Type B pancreatic cell (in vitro differentiated cells): ENCODE measurements at places on chromosomes 2 and 18.
A peak's percentile ranks its signal among the peaks of the same experiment; 100 is the strongest.

DNA sequence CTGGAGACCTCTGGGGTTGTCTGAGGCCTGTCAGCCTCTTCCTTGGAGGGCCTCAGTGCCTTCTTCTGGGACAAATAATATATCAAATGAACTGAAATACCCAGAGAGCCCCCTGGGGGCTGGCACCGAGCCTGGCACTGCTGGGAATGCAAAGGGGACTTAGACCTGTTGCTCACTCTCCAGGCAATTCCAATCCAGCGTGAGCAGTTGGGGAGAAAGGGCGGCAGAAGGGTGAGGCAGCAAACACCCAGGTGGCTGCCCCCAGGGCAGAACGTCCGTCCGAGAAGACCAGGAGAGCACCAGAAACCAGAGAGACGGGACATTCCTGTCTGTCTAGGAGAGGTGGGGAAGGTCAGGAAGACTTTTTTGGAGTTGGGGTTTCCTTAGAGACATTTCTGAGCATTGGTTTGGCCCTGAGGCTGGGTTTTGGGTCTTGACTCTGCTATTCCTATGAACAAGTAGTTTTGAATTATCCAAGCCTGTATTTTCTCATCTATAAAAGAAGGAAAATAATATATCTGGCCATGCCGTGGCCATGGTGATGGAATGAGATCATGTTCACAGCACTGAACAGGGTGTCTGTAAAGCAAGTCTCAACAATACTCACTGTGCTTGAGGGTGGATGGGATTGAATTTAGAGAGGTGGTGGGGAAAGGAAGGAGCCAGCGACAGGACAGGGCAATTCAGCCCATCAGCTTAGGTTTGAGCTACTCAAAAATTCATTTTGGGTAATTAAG, 44.3 kb upstream of the ZBTB7C start:
- peak overlapping the region; percentile 55 for H3K4me3 ChIP-seq
- H3K4me1 ChIP-seq: peaks cover 21% of the 10 kb centered on the region
- H3K27ac ChIP-seq: peak overlapping the region; percentile 54
- no peaks in the 10 kb centered on the region for H3K36me3 ChIP-seq
- H3K27me3 ChIP-seq: peaks cover 4% of the 10 kb centered on the region
- DNase-seq: no peak

- H3K4me3 ChIP-seq: no peak overlapping the region
- DNase-seq: no peak
- H3K27ac ChIP-seq: peak overlapping the region; percentile 1
- H3K27me3 ChIP-seq: no peaks in the 10 kb centered on the region
- no peaks in the 10 kb centered on the region for H3K36me3 ChIP-seq
- peaks cover 16% of the 10 kb centered on the region for H3K4me1 ChIP-seq
Observed at GRCh38 chr2:231765496-231765929, 15.6 kb downstream of the PDE6D start.

GRCh38 chr2:163341426-163341825, 394.4 kb downstream of the FIGN start:
- H3K4me3 ChIP-seq: no peak overlapping the region
- H3K27me3 ChIP-seq: no peaks in the 10 kb centered on the region

- H3K4me1 ChIP-seq: peaks cover 11% of the 10 kb centered on the region
- no peak overlapping the region for H3K27ac ChIP-seq
- no peaks in the 10 kb centered on the region for H3K36me3 ChIP-seq
Observed at GRCh38 chr2:40480073-40480472, 28.2 kb upstream of the SLC8A1 start.

DNA sequence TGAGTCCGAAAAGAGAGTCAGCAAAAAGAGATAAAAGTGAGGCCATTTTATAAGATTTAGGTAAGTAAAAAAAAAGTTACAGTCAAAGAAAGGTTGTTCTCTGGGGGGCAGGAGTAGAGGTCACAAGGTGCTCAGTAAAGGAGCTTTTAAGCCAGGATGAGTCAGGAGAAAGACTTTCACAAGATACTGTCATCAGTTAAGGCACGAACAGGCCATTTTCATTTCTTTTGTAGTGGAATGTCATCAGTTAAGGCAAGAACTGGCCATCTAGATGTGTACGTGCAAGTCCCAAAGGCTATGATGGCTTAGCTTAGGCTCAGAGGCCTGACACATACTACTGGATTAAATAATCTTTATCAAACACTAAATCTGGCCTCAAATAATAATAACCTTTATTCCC, 1207.3 kb upstream of the FAM98A start:
- no peaks in the 10 kb centered on the region for H3K4me1 ChIP-seq
- no peak for DNase-seq
- H3K4me3 ChIP-seq: no peak overlapping the region
- H3K36me3 ChIP-seq: no peaks in the 10 kb centered on the region
- H3K27me3 ChIP-seq: no peaks in the 10 kb centered on the region

DNA sequence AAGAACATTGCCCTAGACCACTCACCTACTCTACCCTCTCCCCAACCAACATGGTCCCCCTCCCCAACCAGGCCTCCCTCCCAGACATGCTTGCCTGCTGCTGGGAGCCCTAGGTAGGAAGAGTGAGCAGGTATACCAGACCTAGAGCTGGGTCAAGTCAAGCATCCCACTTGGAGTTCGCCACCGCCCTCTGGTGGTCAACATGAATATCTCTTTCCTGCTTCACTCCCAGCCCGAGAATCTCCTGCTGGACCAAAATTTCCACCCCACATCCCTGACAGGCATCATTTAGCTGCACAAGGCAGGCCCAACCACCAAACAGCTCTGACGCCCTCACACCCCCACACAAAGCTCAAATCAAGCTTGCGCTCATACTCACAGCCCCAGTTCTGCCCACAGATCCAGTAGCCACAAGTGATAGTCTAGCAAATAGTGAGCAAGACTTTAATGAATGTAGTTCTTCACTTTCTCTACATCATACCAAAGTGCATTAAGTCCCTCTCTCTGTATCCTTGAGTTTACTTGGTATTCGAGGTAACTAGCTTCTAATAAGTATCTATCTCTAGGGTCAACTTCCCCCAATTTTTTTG, 116.0 kb downstream of the TNS1 start:
- DNase-seq: no peak
- no peaks in the 10 kb centered on the region for H3K27me3 ChIP-seq
